Central memory CD4-positive, alpha-beta T cell (primary cell): ENCODE measurements at places on chromosomes 13 and 19.

DNA sequence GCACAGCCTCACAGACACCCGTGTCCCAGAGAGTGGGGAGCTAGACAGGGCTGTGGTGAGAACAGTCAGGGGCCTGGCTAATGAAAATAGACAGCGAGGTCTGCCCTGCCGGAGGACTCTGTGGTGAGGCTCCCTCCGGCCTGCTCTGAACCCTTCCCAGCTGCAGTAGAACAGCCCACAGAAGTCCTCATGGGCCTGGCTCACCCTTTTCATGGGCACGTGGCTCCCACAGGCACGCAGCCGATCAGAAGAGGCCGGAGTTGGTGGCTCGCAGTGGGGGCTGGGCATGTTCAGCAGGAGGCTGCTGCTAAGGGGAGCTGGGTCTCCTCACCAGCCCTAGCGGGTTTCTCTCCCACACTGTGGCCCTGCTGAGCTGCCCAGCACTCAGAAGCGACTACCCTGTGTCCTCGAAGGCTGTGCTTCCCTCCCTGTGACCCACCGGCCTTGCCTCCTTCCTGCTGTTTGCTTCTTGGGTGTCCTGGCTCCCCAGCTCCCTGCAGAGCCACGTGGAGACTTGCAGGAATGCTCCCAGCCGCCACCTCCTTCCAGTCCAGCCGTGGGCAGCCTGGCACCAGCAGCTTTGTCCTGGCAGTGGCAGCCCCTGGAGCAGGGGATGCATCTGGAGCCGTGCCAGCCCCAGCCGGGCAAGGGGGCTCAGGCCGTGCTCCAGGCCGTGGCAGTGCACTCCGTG lies 138.7 kb downstream of the KDM4B start:
- no peak for DNase-seq

- no peak for DNase-seq
These were observed 33.3 kb upstream of the MUC16 start for GRCh38 chr19:9043524-9043923.

DNA sequence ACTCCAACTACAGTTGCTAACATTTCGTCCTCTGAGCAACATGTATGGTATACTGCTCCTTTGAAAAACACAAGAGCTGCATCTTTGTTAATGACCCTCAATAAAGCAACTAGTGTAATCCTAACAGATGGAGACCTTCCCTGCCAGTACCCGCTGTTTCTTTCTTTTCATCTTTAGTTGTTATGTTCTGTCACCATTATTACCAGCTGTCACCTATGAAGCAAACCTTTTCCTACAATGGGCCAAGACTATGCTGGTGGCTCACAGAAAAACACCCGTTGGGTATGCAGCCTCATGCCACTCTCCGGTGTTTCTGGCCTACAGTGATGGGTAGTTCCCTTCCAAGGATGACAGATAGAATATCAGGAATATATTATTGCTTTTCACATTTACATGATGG lies 29.7 kb upstream of the CYSLTR2 start:
- DNase-seq, result no peak

DNA sequence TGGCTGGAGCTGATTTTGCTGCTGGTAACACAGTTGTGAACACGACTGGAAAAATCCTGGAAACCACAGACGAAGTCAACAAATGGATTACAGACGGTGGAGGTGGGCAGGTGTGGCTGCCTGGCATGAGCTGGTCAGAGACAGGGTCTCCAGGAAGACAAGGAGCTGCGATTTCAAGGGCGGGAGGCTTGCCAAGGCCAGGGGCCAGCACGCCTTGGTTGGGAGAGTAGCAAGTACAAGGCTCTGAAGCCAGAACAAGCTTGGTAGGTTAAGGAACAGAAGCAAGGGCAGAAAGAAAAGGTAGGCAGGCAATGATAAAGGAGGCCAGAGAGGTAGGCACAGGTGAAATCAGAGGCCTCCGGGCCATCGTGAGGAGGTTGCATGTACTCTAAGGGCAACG lies 50.7 kb upstream of the AMER2 start:
- no peak for DNase-seq

DNA sequence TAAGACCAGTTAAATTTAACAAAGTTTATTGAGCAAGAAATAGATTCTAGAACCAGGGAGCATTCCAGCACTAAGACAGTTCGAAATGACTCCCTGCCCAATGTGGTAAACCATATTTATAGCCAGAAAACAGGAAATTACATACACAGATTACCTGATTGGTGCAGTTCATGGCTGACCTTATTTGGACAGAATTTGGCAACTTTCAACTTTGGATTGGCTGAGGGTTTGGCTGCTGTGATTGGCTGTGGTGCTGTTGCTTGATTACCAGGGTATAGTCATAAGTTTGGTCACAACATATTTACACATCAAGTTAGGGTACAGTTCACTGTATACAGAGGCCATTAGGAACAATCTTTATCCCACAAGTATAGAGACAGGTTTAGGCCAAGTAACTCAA lies 984.8 kb upstream of the MIR17HG start:
- DNase-seq, result no peak

GRCh38 chr13:62706048-62706447 lies 1290.4 kb upstream of the PCDH20 start:
- no peak for DNase-seq

DNA sequence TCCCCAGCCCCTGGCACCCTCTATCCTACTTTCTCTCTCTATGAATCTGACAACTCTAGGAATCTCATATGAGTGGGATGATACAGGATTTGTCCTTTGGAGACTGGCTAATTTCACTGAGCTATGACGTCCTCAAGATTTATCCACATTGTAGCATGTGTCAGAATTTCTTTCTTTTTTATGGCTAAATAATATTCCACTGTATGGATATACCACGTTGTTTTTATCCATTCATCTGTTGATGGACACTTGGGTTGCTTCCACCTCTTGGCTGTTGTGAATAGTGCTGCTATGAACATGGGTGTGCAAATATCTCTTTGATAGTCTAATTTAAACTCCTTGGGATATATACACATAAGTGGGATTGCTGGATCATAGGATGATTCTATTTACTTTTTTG lies 24.0 kb upstream of the INSR start:
- DNase-seq, result no peak

DNA sequence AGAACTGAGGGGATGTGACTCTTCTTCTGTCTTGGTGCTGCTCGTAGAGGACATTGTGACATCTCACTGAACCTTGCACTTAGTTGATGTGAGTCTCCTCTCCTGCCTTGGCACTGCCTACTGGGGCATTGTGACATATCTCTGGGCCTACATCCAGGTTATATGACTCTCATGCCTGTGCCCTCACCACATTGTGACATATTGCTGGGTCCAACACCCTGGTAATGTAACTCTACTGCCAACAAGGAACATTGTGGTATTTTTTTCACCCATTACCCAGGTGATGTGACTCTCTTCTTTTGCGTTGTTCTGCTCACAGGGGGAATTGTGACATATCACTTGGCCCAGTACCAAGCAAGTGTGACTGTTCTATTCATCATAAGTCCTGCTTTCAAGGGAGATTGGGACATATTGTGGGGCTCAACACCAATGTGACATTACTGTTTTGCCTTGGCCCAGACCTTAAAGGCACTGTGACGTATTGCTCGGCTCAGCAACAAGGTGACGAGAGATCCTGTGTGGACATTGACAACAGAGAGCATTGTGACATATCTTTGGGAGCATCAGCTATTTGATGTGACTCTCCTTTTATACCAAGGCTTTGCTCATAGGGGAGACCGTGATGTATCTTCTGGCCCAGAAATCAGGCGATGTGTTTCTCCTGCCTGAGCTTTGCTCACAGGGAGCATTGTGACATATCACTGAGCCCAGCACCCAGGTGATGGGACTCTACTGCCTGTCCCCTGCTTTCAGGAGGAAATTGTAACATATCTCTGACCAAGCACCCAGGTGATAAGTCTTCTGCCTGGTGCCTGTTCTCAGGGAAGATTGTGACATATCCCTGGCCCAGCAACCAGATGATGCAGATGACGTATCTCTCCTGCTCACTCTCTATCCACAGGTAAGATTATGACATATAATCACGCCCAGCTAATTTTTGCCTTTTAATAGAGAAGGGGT lies 12.2 kb upstream of the ZNF429 start:
- DNase-seq, result no peak

- DNase-seq, result no peak
These were observed 244.2 kb upstream of the SOX21 start for GRCh38 chr13:94956417-94957110.
